ENCODE measurements at places on chromosomes 16 and 17.

- DNase-seq = no peak
These were observed 2.9 kb downstream of the KRT28 start for GRCh38 chr17:40796846-40797245.

DNA sequence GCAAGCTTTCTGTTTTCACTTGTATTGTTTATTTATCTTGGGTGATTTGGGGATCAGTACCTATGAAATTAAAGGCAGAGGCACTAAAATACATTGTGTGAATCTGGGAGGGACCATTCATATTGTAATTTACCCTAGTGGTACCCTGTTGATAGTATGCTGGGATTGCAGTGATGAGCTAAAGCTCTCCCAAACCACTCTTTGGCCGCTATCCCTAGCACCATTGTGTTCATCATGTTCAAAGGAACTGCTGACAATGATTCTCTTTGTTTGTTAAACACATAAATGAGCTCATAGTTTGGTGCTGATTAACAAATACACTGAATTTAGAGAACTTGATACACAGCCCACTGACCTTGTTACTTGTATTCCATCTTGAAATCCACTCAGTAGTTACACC, 1469.8 kb downstream of the CDH11 start:
- DNase-seq = no peak

GRCh38 chr16:87515475-87516330, 22.9 kb upstream of the ZCCHC14 start:
- no peak for DNase-seq

DNA sequence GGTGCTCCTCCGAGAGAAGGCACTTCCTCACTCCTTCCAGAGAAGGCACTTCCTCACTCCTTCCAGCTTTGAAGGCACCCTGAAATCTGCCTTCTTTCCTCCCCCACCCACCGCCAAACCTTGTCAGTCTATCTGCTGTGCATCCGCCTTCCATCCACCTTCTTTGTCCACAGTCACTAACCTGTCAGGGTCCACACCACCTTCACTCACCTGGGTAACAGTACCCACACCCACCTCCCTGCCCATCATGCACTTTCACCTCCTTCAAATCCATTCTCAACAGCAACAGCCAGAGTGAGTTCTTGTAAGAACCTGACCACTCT, 5.2 kb downstream of the CCDC102A start:
- no peak for DNase-seq

DNA sequence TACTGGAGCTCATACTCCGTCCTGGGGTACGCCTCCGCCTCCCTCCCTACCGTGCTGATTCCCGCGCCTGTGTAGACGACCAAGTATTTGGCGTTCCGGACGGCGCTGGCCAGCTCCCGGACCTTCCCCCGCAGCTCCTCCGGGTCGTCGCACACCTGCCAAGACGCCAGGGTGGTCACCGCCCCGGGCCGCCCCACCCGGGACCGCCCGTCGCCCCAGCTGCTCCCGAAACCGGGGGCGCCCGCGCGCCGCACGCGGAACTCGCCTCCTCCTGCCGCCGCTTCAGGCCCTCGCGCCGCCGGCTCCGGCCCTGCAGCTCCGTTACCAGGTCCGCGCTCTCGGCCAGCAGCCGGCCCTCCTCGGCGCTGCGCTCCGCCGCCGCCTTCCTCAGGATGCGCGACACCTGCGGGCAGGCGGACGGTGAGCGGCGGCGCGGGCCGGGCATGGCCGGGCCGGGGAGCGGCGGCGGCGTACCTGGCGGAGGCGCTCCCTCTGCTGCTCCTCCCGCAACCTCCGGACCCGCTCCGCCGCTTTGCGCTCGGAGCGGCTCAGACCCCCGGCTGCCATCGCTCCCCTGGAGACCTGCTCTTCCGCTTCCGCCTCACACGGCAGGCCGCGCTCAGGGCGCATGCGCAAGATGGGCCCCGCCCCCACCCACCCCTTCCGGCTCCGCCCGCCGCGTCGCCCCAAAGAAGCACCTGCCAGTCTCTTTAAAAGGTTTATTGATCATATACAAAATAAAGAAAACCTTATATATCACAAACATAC, at the start of gene SIRT7:
TSS of gene SIRT7 (minus strand) at position 612 of the 768 bp plus-strand sequence. CDS start at position 567, 45 bp downstream.
- DNase-seq = peak; percentile 56

DNA sequence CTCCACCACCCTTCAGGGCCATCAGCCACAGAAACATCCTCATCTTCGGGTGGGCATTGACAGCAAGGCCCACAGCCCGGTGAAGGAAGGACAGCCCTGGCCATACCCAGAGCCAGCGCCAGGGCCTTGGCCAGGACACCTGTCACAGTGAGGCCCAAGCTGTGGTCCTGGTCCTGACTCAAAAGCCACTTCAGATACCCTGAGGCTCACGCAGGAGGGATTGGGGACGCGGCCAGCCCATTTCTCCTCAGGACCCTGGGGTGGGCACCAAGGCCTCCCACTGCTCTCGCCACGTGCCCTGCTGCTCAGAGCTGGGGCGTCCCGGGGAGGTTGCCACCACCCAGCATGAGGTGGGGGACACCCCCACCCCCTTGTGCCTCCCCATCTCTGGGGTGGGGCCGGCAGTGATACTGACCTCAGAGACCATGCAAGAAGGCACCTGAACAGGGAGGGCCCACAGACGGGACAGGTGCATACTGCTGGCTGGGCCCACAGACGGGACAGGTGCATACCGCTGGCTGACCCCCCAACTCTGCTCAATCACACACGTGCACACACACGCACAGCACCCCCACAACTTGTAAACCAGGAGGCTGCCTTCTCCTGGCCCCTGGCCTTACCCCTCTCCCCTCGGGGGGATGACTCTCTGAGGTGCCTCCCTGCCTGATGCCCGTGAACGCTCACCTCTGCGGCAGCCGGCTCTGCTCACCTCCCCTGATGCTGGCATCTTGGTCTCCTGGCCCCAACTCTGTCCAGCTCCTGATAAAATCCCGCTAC, 14.2 kb downstream of the SLC7A5 start:
- DNase-seq = no peak

- DNase-seq = no peak
These were observed 62.4 kb upstream of the PLCG2 start for GRCh38 chr16:81716478-81717225.

DNA sequence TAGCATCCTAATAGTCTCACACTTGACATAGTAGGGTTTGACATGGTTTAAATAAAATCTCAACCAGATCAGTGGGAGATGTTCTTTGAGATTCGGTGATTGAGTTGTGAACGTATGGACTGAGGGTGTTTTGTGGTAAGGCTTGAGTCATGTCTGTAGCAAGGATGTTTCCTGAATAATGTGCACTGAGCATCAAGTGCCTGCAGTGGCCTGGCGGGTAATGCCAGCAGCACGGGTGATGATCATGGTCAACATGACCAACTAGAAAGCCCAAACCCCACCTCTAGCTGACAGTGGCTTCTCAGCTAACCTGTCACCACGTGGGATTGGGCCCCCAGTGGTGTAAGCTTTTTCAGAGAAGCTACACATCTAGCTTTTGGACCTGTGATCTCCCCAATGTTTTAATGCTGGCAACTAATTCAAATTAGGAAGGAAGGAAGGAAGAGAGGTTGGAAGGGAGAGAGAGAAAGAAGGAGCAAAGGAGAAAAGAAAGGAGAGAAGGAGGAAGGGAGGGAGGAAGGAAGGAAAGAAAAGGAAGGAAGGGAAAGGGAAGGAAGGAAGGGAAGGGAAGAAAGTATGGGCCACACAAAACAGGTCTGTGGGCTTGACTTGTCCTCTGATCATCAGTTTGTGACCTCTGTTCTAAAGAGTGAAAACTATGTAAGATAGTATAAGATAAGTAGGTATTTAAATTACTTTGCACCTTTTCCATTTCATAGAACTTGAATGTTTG, 55.4 kb downstream of the WWOX start:
- no peak for DNase-seq

DNA sequence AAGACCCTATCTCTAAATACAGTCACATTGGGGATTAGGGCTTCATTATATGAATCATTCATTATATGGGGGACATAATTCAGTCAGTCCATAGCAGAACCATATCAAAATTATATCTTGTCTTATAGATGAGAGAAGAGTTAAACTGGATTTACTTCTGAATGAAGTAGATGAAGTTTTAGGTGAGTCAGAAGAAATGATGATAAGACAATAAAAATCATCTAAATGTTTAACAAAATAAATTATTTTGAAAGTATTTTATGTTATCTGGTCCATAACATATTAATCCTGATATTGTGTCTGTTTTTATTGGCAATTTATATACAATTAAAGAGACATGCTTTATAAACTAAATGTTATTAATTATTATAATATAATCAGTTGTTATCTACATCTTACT, 76.9 kb upstream of the EFCAB3 start:
- DNase-seq = no peak

GRCh38 chr17:22464041-22464440, 771.7 kb downstream of the KCNJ18 start:
- DNase-seq = no peak

DNA sequence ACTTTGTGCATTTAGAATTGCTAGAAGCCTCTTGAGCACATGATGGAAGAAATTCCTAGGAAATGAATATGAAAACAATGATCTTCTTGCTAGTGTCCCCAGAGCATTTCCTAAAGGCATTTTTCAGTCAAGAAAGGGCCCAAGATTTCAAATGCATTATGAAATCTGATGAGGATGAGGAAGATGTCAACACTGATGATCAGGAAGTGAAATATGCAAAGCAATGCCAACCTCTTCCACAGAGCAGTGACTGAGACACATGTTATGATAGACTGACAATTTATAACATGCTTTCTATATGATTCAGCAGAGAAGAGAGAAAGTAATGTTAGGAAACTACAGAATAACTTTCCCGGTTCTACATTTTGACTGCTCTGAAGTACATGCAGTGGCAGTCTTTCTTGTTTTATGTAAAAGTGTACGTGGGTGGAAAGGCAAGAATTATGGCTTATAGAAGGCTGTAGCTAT, 859.1 kb upstream of the GOT2 start:
- no peak for DNase-seq

DNA sequence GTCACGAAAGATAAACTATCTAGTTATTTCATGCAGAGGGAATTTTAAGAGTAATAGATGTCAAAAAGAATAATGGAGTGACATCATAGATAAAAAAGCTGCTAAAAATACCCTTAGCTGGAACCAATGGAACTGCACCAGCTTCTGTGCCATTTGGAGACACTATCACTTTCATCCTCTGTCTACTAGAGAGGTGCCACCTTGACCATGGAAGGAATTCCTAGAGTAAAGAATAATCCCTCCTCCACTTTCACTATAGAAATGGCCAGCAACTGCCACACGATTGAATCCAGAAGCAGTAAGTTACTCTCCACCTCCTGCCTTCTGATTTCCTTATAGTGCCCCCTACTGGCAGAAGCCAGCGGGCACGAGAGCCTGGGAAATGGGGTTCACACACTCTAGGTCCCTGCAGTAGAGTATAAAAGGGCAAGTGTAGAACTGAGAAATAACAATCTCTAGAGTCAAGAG, 2.8 kb upstream of the ALDH3A2 start:
- no peak for DNase-seq

DNA sequence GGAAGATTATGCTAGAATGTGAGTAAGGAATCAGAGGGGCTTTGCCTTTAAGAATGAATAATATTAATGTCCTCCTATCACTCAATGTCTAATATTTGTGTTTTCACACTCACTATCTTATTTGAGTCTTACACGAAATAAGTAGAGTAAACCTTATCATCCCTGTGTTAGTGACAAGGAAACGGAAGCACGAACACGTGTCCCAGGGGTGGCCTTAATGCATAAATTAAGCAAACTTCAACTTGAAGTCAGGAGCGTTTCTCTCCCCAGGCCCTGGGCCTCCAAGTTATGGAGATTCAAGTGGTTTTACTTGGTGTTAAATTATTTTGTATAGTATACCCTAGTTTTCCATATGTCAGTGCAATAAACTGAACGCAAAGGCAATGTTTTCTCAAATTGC, 96.0 kb downstream of the WDR59 start:
- DNase-seq = no peak

DNA sequence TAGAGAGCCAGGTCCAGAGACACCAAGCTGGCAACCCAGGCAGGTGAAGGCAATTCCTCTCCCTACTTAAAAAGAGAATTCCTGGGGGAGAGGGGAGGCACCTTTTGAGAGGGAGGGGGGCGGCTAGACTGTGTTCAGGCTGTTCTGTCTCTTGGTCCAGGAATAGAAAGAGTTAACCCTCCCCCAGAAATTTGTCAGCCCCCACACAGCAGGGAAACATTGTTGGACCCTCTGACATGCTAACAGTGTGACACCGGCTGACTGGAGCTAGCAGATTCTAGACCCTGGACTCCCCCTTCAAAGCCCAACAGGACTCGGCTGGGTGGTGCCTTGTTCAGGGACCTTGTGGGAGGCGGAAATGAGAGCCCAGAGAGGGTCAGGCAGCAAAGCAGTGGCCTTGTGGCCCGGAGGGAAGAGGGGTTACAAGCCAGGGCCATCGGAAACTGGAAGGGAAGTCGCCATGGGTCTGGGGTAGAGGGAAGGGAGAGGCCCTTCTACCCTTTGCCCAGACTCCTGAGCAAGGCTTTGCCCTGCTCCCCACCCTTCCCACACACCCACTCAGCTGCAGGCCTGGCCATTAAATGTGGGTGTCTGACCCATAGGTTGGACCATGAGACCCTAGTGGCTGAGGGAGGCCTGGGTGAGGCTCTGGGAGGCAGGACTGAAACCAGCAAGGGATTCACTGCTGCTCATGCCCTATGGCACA, 44.6 kb downstream of the RAI1 start:
- no peak for DNase-seq

GRCh38 chr16:65743558-65743957, 621.7 kb upstream of the CDH11 start:
- no peak for DNase-seq

GRCh38 chr16:1357906-1358566, 6.3 kb downstream of the GNPTG start:
- DNase-seq = no peak

- no peak for DNase-seq
These were observed 27.9 kb upstream of the DBNDD1 start for GRCh38 chr16:90046971-90047713.

GRCh38 chr17:57892820-57893595, 43.2 kb upstream of the MRPS23 start:
- peak; percentile 66 for DNase-seq

DNA sequence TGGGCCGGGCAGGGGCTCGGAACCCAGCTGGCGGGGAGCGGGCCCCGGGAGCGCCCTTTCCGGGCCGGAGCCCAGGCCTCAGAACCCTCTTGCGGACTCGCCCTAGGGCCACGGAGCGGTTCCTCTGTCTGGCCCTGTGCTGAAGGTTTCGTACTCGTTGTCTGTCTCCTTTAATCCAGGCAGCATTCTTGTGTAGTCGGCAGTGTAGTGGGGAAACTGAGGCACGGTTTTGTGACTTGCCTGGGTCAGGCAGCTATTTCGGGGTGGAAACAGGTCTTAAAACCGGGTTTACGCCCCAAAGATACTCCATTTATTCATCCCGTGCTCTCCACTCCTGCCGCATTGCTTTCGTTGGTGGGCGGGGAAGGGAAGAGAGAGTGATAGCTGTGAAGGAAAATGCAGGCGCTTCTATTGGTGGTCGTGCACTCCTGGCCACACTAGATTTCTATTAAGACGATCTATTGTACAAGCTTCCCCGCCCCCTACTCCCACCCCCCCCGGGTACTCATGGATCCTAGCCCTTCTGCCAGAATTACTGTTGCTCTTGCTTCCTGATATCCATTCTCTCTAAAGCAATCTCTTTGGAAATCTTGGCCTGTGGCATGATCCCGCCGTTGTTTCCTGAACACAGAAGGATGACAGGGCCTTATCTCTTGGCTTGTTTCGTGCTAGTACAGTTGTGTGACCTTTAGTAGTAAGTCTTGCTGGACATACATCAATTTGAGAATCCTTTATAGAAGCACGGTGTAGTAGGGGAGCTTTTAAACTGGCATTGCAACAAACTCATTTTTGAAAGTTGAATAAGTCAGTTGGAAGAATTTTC, 751 bp downstream of the DCAF7 start:
- peak; percentile 37 for DNase-seq

GRCh38 chr17:80110447-80110812, 9.0 kb downstream of the GAA start:
- no peak for DNase-seq

- DNase-seq = no peak
These were observed 94.7 kb upstream of the CACNG5 start for GRCh38 chr17:66740226-66740625.

Data from DMS79 treated with DMSO at 0.1 percent for 48 hours (cell line).